IPS-NIHi11 (cell line): ENCODE measurements at places on chromosomes 16 and 17.

- DNase-seq: no peak
Observed at GRCh38 chr16:68646953-68647659, 2.0 kb downstream of the CDH3 start.

DNA sequence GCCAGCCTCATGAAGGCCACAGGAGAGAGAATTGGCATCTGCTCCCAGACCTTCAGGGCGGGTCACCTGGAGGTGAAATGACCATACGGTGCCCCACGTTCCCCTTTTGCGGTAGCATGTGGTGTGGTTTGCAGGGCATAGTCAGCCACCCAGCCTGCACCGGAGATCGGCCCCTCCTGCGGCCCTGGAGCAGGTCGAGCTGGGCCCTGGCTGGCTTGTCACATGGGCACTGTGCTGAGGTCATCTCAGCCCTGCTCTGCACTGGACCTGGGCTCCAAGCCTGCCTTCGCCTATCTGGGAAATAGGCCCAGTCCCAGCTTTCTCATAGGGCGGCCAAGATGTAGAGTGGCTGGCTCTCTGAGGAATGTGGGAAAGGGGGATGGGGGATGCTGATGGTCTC is 16.2 kb downstream of the GSE1 start:
- DNase-seq: no peak

- no peak for DNase-seq
Observed at GRCh38 chr17:39650121-39650579, 13.2 kb downstream of the STARD3 start.

DNA sequence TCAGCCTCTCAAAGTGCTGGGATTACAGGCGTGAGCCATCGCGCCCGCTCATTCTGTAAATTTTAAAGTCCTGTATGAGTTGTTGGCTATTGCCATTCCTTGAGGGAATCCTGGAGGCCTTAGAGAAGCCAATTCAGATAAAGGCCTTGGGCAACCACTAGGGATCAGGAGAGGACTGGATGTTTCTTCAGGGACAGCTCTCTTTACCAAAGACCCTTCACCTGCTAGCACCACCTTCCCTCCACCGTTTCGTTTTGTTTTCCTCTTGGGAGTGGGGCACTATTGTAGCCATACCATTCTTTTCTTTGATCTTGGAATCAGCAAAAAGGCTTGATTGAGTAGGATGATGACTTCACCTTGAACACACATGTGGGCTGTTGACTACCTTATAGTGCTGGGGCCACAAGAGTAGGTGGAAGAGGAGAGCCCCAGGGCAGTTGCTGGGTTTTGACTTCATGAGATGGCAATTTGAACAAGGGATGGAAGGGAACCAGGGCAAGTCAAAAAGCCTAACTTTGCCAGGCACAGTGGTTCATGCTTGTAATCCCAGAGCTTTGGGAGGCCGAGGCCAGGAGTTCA is 7.0 kb upstream of the ANKRD40CL start:
- no peak for DNase-seq

- DNase-seq: no peak
Observed at GRCh38 chr17:34862384-34862783, 98.9 kb downstream of the CCT6B start.

DNA sequence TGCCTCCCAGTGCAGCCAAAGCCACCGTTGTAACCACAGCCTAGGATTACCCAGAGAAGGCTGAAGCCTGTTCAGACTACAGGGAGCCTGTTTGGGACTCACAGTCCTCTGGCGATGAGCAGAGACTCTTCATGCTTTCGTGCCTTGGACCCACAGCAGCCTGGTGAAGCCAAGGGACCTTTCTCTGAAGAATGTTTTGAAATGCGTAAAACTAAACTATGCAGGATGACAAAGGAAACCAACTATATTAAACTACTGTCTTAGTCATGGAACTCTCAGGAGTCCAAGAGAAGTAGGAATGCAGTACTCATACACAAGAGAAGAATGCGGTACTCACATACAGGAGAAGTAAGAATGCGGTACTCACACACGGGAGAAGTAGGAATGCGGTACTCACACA is 20.9 kb downstream of the ABR start:
- DNase-seq: no peak

DNA sequence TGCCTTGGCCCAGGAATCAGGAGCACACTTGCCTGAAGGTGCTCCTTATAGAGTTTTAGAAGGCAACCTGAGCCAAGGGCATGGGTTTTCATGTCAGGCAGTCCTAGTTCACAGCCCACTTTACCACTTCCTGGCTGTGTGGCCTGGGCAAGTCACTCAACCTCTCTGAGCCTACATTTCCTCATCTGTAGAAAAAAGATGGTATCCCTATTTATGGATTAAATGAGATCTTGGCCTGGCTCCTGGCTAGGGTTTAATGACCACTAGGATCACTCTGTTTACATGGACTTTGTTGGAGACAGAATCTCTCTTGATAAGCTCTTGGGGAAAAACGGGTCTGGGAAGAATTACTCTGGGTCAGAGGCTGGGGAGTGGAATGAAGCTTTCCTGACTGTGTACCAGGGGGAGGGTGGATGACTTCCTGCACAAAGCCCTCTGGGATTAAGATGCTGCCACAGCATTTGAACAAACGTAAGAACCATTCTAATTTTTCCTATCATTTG is 2.3 kb downstream of the MT2A start:
- DNase-seq: no peak

DNA sequence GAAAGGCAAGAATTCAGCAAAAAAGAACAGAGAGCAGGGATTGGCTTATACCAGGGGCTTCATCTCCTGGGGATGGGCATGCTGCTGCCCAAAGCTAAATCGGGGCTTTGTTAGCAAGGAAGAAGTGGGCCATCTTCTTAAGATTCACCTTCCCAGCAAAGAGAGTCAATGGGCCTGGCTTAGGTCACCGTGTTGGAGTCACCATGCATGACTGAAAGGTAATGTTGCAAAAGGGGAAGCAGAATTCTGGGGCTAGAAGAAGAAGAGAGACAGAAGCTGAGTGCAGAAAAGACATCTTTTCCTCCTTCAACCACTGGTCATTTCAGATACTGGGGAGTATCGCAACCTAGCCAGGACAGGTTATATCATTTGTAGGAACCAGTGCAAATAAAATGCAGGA is 76.3 kb upstream of the KIFC3 start:
- DNase-seq: no peak

DNA sequence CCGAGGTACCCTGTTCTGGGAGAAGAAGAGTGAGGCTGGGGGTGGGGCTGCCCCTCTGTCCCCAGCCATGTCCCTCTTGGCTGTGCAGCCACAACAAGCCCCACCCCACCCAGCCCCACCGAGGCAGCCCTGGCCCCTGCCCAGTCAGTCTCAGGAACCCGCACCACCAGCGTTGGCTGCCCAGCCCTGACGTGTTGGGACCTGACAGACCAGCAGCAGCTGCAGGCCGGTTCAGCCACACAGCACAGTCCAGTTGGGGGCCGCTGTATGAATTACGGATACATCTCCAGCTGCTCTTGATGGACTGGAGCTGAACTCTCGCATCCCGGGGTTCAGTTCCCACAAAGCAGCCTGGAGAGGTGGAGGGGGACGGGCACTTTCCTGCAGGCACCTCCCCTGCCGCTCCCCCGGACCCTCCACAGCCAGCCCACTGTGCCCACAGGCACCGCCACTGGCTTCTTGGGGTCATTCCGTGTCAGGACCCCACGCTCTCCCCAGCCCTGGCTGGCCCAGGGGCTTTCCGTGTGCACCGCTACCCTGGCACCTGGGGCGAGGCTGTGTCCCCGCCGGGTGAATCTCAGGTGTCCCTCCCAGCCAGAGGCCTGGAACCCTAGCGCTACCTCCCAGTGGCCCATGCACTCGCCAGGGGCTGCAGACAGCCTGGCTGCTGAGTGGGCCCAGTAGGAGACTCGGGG is 7.1 kb downstream of the CDH15 start:
- no peak for DNase-seq

GRCh38 chr17:17063546-17064122 is 21.4 kb downstream of the MPRIP start:
- no peak for DNase-seq

DNA sequence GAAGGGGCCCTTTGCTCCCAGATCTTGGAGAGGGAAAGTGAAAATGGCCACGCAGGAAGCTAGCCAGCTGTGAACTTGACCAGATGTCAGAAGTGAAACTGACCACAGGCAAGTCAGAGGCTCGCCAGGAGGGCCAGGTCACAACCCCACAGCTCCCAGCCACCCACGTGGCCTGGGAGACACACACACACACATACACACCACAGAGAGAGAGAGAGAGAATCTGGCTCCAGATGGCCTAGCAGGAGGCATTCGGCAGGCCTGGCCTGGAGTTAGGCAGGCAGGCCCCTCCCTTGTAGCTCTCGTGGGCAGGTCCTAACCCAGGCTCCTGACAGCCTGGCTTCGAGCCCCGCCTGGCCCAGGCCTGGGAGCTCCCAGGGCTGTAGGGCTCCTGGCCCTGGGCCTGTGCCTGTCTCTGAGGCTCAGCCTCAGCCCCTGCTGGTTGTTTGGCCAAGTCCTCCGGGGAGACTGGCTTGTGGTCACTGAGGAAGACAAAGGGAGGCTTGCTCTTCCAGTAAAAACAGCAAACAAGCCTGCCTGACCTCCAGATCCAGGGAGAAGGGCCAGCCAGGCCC is 20.2 kb downstream of the NGFR start:
- DNase-seq: peak; percentile 89

DNA sequence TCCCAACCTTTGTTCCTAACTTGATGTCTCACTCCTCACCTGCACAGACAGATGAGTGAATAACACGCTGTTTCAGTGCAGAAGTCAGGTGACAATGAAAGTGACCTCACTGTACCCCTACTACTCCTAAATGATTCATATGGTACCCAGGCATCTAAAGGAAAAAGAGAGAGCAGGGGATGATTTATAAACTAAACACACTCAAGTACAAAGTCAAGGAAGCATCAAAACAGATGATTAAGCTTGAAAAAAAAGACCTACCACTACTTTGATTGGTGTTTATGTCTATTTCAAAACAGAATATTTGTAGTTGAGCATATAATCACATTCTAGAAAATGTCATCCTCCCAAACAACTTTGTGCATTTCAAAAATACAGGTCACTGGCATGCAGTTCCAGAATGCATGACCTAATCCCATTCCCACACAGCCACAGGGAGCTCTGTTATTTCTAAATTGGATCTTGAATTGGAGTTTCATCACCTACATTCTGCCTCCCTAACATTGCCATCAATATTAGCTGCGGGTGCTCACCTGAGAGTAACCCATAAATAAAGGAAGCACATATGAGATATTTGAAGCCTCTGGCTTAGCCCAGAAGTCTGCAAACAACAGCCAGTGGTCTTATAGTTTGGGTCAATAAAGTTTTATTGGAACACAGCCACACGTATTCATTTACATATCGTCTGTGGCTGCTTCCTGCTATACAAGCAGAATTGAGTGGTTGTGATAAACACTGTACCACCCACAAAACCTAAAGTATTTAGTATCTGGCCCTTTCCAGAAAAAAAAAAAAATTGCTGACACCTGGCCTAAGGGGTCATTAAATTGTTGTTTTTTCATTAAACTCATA is 14.0 kb downstream of the HS3ST3A1 start:
- DNase-seq: no peak

GRCh38 chr17:22272363-22273146 is 580.2 kb downstream of the KCNJ18 start:
- DNase-seq: no peak

- peak; percentile 84 for DNase-seq
Observed at GRCh38 chr16:88461331-88462269, 8.5 kb downstream of the ZFPM1 start.

GRCh38 chr16:51540259-51540658 is 389.2 kb upstream of the SALL1 start:
- no peak for DNase-seq

DNA sequence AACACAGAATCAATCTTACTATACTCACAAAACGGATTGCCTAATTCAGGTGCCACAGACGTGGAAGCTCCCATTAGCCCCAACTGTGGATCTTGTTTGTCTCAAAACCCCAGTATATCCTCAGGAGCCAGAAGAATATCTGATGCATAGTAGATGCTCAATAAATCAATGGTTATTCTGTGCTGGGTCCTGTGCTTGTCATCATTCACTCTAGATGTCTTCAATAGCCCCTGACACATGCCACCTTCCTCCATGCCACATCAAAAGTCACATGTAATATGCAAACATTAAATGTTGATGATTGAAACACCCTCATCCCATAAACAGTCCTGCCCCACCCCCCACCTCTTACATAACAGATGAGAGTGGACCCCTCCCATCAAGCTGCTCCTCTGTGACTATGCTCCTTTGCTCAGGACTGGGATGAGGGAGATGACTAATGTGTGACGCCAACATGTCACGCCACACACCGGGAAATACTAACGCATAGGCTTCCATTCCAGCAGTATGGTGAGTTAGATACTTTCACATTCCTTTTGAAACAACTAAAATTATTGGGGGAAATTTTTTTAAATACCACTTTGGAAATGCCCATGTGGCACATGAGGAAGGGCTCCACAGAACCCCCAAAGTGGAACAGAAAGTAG is 267.6 kb upstream of the SDK2 start:
- no peak for DNase-seq

- DNase-seq: no peak
Observed at GRCh38 chr17:82802075-82802780, 37.6 kb downstream of the ZNF750 start.

DNA sequence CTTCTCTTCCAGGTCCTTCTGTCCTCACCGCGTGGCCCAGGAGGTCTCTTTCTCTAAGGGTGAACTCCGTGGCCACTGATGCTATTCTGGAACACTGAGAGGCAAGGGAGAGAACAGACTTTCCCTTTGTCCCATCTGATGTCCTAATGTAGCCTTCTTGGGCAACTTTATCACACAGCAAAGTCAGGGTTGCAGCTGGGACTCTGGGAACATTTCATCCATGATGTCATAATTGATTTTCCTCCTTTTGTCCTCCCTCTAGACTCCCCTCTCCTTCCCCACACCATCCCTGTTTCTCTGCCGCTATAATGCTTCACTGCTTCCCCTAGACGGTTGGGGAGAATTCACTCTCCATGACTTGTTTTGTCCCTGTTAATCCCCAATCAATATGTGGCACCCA is 201.0 kb downstream of the SHISA9 start:
- DNase-seq: no peak

DNA sequence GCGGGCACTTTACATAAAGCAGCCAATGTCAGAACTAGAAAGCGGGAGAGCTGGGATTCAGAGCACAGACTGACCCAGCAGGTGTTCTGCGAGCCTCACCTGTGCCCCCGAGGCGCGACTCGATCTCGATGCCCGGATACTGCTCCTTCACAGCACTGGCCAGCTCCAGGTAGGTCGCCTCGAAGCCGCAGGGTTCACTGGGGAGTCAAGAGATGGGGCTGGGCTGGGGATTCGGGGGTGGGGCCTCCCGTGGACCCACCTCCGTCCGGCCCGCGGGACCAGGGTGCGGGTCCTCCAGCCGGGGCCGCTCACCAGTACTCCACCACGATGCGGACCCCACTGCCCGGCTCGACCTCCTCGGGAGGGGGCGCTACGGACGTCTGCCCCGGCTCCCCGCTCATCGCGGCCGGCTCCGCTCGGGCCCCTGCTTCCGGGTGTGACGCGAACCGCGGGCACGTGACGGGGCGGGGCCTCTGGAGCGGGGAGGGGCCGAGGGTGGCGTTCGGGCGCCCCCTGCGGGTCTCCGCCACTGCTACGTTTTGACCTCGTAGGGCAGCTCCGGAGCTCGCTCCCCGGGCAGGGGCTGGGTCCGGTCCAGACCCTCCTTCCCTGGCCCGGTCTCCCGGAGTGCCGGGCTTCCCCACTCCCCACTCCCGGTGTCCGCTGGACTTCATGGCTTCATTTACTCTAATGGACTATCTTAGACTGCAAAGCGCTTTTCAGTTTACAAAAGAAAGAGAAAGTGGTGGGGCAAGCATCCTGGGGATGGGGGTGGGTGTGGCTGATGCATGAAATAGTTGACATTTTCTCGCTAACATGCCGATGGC is at the start of gene MIEN1:
TSS of gene MIEN1 (minus strand) at position 438 of the 827 bp plus-strand sequence. CDS start at position 401, 37 bp downstream.
- DNase-seq: peak; percentile 99
